Esophagus squamous epithelium (tissue), 5 donors: ENCODE measurements at places on chromosomes 2 and 18.

- H3K27ac ChIP-seq: no peak overlapping the region
- no peak for DNase-seq
- H3K4me3 ChIP-seq: no peak overlapping the region
These were observed 462.7 kb downstream of the METTL4 start for GRCh38 chr18:2108591-2108990.

GRCh38 chr18:31041271-31042083, 1.1 kb downstream of the DSC3 start:
- no peak for DNase-seq
- peak overlapping the region; percentile 91 for H3K27ac ChIP-seq
- no peaks in the 10 kb centered on the region for H3K36me3 ChIP-seq
- peaks cover 4% of the 10 kb centered on the region for H3K4me1 ChIP-seq

- H3K27me3 ChIP-seq: no peaks in the 10 kb centered on the region
- H3K4me1 ChIP-seq: peaks cover 8% of the 10 kb centered on the region
- no peaks in the 10 kb centered on the region for H3K36me3 ChIP-seq
- H3K27ac ChIP-seq: no peak overlapping the region
- DNase-seq: no peak
These were observed 32.8 kb downstream of the MAIP1 start for GRCh38 chr2:199988151-199988550.

DNA sequence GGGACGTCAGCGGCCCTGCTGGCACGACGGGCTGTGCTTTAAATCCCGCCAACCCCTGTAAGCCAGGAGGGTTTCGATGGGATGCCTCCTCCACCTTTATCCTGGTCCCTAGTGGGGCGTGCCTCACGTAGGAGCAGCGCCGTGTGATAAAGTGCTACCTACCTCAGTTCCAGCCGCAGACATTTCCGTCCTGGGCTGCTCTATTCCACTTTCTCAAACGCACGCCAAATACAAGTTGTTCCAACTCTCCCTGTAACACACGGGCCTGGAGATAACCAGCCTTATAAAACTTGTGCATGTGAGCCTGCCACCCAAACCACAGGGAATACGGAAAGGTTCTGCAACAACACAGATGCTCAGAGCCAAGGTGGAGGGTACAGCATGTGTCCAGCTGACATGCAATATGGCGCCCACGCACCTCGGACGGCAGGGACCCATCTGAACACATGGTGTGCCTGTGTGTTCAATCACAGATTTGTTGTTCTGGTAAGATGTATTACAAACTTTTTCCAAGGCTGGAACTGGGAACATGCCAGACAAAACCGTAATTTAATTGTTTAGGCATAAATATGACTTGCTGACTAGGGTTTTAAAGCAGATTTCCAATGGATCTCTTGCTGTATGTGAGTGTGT, 47.7 kb downstream of the ZNF516 start:
- DNase-seq: no peak
- H3K4me3 ChIP-seq: no peak overlapping the region
- no peaks in the 10 kb centered on the region for H3K27me3 ChIP-seq
- H3K36me3 ChIP-seq: peaks cover 15% of the 10 kb centered on the region
- H3K4me1 ChIP-seq: no peaks in the 10 kb centered on the region
- H3K27ac ChIP-seq: peak overlapping the region; percentile 55

- no peak for DNase-seq
- no peaks in the 10 kb centered on the region for H3K4me1 ChIP-seq
- H3K27ac ChIP-seq: no peak overlapping the region
- H3K4me3 ChIP-seq: no peak overlapping the region
- no peaks in the 10 kb centered on the region for H3K27me3 ChIP-seq
These were observed 23.2 kb downstream of the ACOXL start for GRCh38 chr2:110755491-110756078.

DNA sequence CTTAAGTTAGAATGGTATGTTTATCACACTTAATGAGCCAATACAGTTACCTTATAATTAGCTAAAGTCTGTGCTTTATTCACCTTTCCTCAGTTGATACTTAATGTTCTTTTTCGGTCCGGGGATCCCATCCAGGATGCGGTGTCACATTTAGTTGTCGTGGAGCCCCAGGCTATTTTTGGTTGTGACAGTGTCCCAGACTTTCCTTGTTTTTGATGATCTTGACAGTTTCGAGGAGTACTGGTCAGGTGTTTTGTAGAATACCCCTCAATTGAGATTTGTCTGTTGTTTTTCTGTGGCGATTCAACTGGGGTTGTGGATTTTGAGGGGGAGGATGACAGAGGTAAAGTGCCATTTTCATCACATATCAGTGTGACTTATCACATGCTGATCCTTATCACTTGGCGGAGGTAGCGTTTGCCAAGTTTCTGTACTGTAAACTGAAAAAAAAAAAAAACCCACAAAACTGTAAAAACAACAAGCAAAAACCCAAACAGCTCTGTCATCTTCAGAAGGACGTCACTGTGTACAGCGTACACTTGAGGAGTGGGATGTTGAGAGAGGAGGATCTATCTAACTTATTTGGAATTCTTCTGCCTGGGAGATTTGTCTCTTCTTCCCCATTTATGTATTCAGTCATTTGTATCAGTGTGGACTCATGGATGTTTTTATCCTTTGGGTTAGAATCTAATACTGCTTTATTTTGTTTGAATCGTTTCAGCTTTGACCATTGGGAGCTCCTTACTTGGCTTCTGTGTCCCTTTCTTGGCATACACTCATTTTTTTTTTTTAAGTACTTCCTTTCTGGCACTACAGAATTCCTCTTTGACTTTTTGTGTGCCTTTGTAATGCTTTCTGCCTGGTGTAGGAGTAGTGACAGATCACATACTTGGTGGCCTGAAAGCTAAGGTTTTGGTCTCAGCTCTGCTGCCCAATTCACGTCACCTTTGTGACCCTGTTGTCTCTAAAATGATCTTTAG, 68.1 kb downstream of the FMNL2 start:
- DNase-seq: no peak
- H3K36me3 ChIP-seq: no peaks in the 10 kb centered on the region
- H3K27ac ChIP-seq: no peak overlapping the region
- H3K27me3 ChIP-seq: no peaks in the 10 kb centered on the region
- peaks cover 7% of the 10 kb centered on the region for H3K4me1 ChIP-seq

GRCh38 chr18:24954341-24954740, 397.6 kb downstream of the ZNF521 start:
- H3K36me3 ChIP-seq: no peaks in the 10 kb centered on the region
- DNase-seq: no peak
- H3K4me3 ChIP-seq: no peak overlapping the region

DNA sequence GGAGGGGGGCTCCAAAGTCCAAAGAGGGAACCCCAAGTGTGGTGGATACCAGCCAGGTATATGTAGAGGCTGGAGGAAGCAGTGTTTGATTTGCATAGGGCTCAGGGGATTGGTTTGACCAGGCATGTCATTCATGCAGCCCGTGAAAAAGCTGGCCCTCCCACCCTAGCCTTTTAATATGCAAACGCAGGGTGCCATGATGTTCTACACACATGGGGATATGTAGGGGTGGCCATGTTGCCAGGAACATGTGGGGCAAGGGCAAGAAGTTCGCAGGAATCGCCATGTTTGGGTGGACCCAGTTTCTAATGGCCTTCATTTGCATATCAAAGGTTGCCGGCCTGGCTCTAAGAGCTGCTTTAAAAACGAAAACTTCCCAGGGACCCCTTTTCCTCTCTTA, 33.6 kb downstream of the B3GNT7 start:
- no peaks in the 10 kb centered on the region for H3K36me3 ChIP-seq
- H3K27me3 ChIP-seq: no peaks in the 10 kb centered on the region
- no peak for DNase-seq
- no peak overlapping the region for H3K27ac ChIP-seq
- H3K4me1 ChIP-seq: no peaks in the 10 kb centered on the region
- H3K4me3 ChIP-seq: no peak overlapping the region

DNA sequence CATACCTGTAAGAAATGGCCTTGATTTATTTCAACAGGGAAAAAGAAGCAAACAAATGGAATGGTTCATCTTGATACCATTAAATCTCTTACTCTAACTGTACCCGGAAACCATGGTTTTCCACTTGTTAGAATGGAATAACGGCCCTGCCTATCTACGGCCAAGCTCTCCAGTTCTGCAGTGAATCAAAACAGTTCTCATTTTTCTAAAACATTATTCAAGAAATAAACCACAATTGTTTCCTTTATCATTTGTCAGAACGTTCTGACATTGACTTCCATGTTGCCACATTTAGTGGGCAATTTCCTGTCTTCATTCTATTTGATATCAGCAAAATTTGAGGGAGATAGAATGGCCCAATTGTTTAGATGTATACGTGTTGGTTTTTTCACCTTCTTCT, 118.8 kb upstream of the CDH19 start:
- H3K27me3 ChIP-seq: no peaks in the 10 kb centered on the region
- no peaks in the 10 kb centered on the region for H3K4me1 ChIP-seq
- H3K4me3 ChIP-seq: no peak overlapping the region

DNA sequence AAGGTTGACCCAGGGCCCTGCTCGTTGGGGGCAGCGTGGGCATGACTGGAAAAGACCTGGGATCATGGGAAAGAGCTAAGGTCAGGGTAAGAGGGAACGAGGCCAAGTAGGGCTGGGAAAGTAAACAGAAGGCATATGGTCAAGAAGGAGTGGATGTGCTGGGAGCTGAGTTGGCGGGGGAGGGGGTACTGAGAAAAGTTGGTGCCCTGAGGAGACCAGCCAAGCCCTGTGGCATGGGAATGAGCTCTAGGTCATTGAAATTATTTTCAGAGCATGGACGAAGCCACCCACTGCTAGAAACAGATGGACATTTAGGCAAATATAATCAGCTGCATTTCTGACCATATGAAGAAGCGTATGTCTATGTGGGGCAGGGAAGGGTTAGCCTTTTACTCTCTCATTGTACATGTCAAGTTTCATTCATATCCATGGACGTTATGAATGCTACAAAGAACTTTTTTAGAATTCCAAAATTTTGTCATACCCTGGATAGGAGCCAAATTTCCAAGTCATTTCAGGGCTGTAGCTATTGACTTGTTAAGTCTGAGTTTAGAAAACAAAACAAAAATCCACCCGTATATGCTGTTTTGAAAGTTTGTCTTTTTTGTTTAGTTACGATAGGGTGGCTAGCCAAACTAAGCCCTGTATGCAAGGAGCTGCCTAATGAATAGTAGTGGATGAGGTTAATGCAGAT, 19.1 kb downstream of the MAPRE2 start:
- no peak overlapping the region for H3K4me3 ChIP-seq
- H3K27me3 ChIP-seq: no peaks in the 10 kb centered on the region
- peaks cover 5% of the 10 kb centered on the region for H3K4me1 ChIP-seq
- no peak overlapping the region for H3K27ac ChIP-seq

- H3K27me3 ChIP-seq: peaks cover 7% of the 10 kb centered on the region
- no peak overlapping the region for H3K4me3 ChIP-seq
- no peak for DNase-seq
- no peaks in the 10 kb centered on the region for H3K36me3 ChIP-seq
These were observed 4.3 kb upstream of the MOCOS start for GRCh38 chr18:36183033-36183432.

- no peak for DNase-seq
- no peaks in the 10 kb centered on the region for H3K36me3 ChIP-seq
- no peak overlapping the region for H3K27ac ChIP-seq
- H3K4me1 ChIP-seq: no peaks in the 10 kb centered on the region
- H3K27me3 ChIP-seq: no peaks in the 10 kb centered on the region
These were observed 4.6 kb upstream of the TEX51 start for GRCh38 chr2:126894082-126894481.

DNA sequence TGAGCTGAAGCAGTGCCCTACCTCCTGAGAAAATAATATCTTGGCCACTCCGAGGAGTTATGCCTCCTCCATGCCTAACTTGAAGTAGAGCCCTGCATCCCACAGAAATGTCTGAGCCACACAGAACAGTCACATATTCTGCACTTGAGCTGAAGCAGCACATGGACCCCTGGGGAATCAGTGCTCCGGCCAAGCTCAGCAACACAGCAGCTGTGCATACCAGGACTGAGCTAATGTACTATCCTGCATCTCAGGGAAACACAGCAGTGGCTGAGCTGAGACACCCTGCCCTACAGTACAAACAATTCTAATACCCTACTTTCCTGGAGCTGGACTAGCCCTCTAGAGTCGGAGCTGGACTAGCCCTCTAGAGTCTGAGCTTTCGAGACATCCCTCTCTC, 166.9 kb downstream of the ZNF516 start:
- H3K36me3 ChIP-seq: no peaks in the 10 kb centered on the region
- no peak overlapping the region for H3K27ac ChIP-seq
- no peak for DNase-seq
- H3K4me1 ChIP-seq: no peaks in the 10 kb centered on the region

- H3K27me3 ChIP-seq: no peaks in the 10 kb centered on the region
- no peaks in the 10 kb centered on the region for H3K4me1 ChIP-seq
- H3K27ac ChIP-seq: no peak overlapping the region
These were observed 332.0 kb upstream of the RAB12 start for GRCh38 chr18:8277270-8277669.

- H3K4me3 ChIP-seq: no peak overlapping the region
- no peaks in the 10 kb centered on the region for H3K27me3 ChIP-seq
- no peaks in the 10 kb centered on the region for H3K4me1 ChIP-seq
- no peaks in the 10 kb centered on the region for H3K36me3 ChIP-seq
These were observed 109.9 kb downstream of the COPS8 start for GRCh38 chr2:237195396-237196120.

GRCh38 chr18:79917853-79918614, 33.4 kb downstream of the SLC66A2 start:
- no peaks in the 10 kb centered on the region for H3K27me3 ChIP-seq
- H3K4me1 ChIP-seq: no peaks in the 10 kb centered on the region
- peaks cover 75% of the 10 kb centered on the region for H3K36me3 ChIP-seq
- H3K27ac ChIP-seq: no peak overlapping the region

DNA sequence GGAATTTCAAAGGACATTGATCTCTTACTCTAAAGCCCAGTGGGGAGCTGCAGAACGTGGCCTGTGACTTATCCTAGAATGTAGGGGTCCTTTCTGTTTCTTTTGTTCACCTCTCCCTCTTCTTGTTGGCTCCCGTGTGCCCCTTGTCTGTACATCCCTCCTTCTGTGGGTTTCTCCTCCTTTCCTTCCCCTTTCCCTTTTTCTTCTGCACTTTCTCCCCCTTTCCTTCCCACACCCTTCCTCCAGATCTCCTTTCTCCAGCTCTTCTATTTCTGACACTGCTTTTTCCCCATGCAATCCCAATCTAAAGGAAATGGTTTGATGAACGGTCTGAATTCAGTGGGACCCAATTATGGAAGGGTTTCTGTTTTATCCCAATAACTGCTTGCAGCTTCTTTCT, 35.5 kb upstream of the MAPRE3 start:
- no peaks in the 10 kb centered on the region for H3K36me3 ChIP-seq
- peaks cover 50% of the 10 kb centered on the region for H3K27me3 ChIP-seq

GRCh38 chr2:230408244-230408842, 7.7 kb upstream of the SP100 start:
- H3K36me3 ChIP-seq: no peaks in the 10 kb centered on the region
- H3K27me3 ChIP-seq: no peaks in the 10 kb centered on the region
- no peak for DNase-seq
- H3K27ac ChIP-seq: peak overlapping the region; percentile 31

GRCh38 chr2:129857200-129857599, 122.3 kb upstream of the RAB6C start:
- DNase-seq: no peak
- H3K27ac ChIP-seq: peak overlapping the region; percentile 74
- no peak overlapping the region for H3K4me3 ChIP-seq
- H3K36me3 ChIP-seq: no peaks in the 10 kb centered on the region
- H3K4me1 ChIP-seq: peaks cover 3% of the 10 kb centered on the region

DNA sequence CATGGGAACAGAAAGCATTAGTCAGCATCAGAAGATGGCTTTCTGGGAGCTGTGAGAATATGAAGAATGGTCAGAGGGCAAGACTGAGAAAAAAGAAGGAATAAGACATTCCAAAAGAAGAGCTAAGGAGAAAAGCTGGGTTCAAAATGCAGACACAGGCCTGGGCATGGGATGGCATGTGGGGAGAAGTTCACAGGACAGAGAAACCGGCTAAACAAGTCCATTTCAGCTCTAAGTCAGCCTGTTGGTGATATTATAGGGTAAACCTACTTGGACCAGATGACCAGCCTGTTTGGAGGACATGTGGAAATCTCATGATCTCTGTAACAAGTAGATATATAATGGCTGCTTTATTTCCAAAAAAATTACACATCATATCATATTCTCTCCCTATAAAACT, 91.7 kb upstream of the MEIS1 start:
- H3K27me3 ChIP-seq: no peaks in the 10 kb centered on the region
- DNase-seq: no peak
- no peak overlapping the region for H3K4me3 ChIP-seq
- peak overlapping the region; percentile 77 for H3K27ac ChIP-seq
